NCI-H345 (cell line): ENCODE measurements at places on chromosomes 1 and 21.
A peak's percentile ranks its signal among the peaks of the same experiment; 100 is the strongest.

GRCh38 chr1:91523482-91523881, 22.8 kb downstream of the CDC7 start:
- no peak for DNase-seq

DNA sequence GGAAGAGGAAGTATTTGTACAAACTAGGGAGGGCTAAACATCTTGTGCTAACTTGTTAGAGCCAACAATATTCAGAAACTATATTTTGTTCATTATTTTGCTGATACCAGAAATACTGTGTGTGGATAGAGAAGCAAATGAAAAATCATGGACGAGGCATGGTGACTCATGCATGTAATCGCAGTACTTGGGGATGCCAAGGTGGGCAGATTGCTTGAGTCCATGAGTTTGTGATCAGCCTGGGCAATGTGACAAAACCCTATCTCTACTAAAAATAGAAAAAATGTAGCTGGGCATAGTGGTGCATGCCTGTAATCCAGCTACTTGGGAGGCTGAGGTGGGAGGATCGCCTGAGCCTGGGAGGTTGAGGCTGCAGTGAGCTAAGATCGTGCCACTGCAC, 13.4 kb downstream of the LRRC41 start:
- DNase-seq = no peak

DNA sequence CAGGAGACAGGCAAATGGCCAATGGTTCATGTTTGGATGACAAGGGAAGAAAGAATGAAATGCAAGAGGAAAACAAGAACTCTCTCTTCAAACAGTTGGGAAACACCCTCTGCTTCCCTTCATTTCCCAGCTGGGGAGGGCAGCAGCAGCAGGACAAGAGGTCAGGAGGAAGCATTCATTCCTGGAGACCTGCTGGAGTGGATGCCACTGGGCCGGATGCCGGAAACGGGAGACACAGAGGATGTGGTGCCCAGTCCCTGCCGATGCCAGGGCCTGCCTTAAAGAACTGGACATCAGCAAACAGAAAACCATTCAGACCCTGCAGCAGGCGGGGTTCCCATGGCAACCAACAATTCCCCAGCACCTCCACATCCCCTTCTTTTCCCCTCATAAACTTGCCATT, 102.3 kb upstream of the ZNF648 start:
- no peak for DNase-seq

DNA sequence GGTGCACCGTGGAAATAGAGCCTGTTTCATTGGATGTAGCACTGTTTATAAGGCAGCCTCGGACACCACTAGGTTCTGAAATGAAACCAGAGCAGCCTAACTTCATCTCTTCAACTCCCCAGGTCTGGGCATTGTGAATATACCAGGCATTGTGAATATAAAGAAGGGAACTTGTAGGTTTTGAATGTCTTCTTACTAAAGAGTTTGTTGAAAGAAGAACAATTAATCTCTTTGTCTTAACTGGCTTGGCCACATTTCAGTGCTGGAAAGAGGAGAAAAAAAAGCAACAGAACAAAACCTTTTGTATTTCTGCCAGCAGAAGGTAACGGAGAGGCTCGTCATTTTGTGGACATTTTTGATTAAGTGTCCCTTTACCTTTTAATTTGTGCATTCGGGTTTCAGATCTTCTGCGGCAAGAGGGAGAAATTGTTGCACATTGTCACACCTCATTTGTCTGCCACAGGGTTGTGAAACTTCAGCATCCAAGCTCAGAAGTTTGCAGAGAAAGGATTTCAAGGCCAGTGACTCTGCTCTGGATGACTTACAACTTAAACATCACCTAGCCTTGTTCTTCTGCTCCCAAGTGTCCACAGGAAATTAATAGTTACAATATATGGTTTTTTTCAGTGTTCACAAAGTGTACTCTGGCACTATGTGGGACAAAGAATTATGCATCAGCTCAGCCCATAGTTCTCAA, 158.3 kb downstream of the KAZN start:
- DNase-seq = no peak

GRCh38 chr1:44947063-44947773, 39.2 kb downstream of the EIF2B3 start:
- DNase-seq = peak; percentile 1

DNA sequence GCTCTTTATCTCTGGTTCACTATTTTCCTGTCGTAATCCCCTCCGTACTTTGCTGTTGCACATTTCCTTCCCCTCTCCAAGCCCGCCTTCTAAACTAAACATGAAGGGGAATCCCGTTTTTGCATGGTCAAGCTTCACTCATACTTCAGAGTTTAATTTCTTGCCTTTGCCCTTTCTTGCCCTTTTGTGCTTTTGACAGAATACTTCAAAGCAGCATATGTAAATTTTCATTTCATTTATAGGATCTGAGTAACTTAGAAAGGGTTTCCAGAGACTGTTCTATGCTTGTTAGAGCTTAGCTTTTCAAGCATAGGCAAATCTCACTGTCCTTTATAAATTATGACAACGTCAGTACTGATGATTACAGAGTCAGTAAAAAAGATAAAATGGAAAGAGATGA, 27.7 kb downstream of the SPATA45 start:
- no peak for DNase-seq

DNA sequence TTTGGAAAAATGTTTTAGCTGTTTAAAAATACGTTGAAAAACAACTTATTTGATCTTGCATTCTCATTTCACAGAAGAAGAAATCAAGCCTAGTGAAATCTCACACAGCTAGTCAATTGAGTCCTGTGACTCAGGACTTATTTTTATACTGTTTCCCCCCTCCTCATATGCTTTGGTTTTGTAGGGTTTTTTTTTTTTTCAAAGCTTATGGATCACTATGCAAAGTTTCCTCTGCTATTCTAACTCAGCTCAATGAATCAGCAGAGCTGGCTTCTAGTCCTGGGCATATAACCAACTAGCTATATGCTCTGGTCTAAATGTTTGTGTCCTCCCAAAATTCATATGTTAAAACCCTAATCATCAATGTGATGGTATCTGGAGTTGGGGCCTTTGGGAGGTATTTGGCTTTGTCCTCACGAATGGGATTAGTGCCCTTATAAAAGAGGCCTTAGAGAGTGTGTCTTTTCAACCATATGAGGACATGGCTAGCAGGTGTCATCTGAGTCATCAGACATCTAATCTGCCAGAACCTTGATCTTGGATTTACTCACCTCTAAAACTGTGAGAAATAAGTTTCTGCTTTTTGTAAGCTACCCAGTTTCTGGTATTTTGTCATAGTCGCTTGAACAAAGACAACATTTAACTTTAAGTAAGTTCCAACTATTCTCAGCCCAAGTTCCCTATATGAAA, 317.2 kb upstream of the C1orf87 start:
- no peak for DNase-seq

DNA sequence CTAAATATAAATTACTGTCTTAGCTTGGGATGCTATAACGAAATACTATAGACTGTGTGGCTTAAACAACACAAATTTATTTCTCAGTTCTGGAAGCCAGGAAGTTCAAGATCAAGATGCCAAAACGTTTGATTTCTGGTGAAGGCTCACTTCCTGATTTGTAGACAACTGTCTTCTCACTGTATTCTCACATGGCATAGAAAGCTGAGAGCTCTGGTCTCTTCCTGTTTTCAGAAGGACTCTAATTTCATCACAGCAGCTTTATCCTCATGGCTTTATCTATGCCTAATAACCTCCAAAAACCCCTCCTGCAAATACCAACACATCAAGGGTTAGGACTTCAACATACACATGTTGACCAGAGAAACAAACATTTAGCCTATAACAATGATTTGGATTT, 1795.5 kb downstream of the MRPL39 start:
- no peak for DNase-seq

DNA sequence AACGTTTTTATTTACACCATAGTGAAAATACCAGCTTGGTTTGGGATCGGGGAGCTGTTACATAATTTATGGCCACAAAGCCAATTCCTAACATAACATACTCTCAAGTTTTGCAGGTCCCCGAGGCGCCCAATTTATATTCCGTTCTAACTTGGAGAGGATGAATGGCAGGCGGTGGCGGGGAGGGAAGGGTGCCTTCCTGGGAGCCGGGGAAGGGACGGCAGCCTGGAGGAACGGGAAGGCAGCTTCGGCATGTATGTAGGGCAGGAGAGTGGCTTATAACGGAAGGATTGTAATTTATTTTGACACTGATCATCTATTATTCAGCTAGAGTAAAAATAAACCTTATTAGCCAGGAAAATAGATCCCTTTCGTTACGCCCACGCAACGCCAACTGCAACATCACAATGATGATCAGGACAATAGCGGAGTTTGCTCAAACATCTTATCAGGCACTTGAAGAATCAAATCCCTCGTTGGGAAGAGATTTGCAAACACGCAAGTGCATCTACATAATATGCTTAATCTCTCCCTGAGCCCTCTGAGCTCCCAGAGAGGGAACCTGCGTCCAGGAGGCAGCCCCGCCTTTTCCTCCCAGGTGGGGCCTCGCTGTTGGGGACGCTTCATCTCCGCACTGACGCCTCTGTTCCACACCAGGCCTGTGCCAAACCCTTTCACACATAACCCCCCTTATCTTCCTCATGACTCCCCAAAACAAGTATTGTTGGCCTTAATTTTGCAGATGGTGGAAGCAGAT, 93.7 kb upstream of the C1orf174 start:
- peak; percentile 66 for DNase-seq

DNA sequence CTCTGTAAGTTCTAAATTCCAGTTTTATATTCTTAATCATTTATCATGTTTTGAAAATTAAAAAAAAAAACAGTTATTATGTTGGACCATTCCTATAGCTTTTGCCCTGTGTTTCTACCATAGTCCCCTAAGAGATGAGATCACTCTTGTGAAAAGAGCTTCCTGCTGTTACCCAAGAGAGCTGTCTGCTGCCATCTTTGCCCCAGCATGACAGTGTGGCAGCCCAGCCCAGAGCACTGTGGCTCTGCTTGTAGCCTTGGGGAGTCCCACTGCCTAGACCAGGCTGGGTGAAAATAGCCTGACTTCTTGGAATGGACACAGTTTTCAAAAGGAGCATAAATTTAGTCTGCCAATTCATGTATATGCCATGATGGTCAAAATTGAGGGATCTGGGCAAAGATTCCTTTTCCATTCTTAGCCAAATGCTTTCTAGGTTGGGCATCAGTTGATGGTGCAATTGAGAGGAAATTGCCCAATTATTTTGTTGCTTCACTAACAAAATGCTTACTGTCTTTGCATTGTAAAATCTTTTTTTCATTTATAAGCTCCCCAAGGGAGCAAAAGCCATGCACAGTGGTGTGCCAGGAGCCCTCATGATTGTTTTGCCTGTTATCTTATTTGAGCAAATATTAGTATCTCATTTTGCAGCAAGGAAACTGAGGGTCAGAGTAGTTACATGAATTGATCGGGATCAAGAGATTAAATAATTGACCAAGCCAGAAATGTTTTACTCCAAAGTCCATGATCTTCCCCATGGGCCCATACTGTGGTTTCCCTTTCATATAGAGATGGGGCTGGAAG, 72.8 kb downstream of the ETS2 start:
- no peak for DNase-seq

GRCh38 chr1:147292631-147293251, 50.3 kb downstream of the CHD1L start:
- DNase-seq = no peak

DNA sequence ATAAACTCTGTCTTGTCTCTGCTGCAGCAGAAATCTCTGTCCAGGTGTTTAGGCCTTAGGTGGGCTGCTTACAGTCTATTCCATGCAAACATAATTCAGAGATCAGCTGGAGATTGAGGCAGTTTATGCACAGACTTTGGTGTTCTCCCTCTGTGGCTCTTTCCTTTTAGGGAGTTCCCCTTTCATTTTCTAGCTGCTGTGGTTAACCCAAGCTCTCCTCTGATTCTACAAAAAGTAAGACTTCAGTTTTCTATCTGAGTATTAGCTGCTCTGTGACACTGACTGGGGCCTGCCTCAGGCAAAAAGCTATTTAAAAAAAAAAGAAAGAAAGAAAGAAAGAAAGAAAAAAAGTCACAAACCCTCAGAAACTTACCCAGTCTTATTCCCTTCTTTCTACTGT, 211.1 kb downstream of the CAMTA1 start:
- no peak for DNase-seq

DNA sequence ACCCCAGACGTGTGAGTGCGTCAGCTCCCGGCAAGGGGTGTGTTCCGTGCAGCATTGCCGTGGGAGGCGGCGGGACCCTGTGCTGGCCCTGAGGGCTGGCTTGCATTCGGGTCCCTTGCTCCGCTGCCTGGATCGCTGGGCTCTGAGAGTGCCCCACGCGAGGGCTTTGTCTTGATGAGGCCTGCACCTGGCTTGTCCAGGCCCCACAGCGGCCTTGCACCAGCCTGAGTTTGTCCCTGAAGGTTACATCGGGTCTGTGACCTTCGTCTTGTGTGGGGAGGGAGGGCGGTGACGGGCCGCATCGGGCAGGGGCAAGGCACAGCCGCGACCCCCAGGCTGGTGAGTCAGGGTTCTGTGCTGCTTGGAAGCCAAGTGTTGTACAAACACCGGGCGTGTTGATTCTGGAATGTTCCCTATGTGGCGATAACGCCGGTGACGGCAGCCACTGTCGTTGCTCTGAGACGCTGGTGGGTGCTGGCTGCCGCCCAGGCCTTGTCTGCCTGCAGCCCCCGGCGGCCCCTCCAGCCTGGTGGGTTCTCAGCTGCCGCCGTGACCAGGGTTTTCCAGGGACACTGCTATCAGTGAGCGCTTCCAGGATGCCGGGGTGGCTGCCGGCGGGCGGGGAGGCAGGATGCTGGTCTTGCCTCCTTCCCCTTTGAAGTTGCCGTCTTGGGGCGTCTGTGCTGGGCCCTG, 42.9 kb downstream of the SLX9 start:
- no peak for DNase-seq

DNA sequence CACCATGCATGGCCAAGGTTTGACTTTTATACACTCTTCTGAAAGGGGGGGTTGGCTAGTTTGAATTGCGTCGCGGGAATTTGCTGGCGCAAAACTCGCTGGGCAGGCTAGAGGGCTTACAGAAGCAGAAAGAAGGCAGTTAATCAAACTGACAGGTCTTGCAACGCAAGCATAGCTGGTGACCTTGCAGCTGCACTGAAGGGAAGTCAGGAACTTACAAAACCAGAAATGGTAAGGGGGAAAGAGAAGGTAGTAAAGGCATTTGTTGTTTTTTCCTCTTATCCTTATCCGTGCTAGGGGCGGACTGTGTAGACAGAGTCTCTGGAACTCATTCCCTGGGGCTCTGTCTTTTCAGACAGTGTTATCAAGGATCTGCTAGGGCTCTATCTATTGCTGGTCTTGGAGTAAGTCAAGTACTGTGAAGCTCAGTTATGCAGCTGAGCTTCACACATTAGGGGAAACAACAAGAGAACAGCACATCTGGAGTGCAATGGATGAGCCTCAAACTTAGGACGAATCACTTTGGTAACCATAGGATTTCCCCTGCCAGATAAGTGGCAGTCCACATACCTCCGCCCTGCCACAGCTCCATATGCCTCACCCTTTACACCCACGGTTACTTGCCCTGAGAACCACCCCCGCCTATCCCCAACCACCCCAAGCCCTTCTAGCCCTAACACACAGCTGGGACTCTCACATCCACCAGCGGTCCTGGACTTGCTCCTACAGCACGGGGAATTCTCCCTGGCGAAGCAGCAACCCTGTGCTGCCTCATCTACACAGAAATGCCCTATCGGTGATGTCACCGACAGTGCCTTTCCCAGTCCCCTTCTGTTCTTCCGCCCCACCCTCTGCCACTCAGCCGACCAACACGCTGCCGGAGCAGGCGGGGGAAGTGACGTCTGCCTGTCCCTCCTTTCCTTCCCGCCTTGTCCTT, 251.4 kb downstream of the FAM72C start:
- no peak for DNase-seq
